ENCODE measurements at places on chromosomes 5 and 9. TPM values are rescaled to one million over a fixed set of nuclear protein-coding genes. Genes with fewer than 3 reads are reported as not detected.

The MEIKIN gene
- total RNA-seq: not detected

The GABRA6 gene
- not detected for total RNA-seq

The CHSY3 gene
- 5.5 TPM for total RNA-seq

The LCN15 gene
- not detected for total RNA-seq

Measured in uterine smooth muscle cell (primary cell).